ENCODE measurements at places on chromosomes 3 and 15.
A peak's percentile ranks its signal among the peaks of the same experiment; 100 is the strongest.

GRCh38 chr3:101279765-101280385 is 40.5 kb downstream of the IMPG2 start:
- DNase-seq, result no peak

GRCh38 chr15:82108489-82109078 is 62.8 kb upstream of the MEX3B start:
- DNase-seq, result peak; percentile 87

DNA sequence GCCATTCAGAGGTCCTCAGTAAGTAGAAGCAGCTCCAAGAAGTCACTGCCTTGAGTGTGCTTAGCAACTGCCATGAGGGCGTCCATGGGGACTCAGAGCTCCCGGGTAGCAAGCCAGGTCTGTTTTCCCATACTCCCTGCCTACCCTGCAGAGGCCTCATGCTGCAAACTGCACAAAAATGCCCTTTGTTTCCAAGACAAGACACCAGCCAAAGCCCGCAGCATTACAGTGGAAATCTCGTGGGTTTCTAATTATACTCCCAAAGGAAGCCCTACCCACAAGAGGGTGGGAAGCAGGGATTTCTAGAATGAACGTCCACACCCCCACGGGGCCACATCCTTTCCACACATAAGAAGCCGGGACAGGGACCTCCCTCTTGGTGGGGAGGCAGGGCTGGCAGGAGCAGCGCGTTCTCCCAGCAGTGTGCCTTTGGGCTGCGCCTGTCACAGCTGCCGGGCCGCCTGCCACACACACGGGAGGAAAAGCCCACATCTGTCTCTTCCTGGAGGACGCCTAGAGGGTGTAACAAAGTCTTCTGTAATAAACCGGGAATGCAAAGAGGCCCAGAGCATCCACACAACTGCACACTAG is 31.1 kb downstream of the FAM174B start:
- DNase-seq, result no peak

GRCh38 chr3:32334675-32335074 is 57.0 kb upstream of the CMTM7 start:
- peak; percentile 80 for DNase-seq

DNA sequence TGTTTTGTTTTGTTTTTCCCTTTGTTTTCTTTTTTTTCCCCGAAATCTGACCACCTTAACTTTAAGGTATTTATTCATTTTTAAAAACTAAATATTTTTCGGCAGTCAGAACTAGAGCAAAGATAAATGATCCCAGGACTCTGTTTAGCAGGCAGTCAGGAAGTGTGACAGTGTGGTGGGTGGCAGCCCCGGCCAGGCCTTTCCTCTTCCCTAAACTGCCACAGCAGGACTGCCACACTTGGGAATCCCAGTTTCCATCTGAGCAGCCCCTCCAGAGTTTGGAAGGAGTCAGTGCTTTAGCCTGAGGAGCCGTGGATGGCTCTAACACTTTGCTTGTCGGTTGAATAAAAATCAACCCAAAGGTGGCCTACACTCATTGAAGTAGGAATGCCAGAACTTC is 6.9 kb downstream of the CCRL2 start:
- no peak for DNase-seq
